H7 (cell line): ENCODE measurements at places on chromosomes 16 and 17. TPM values are rescaled to one million over a fixed set of nuclear protein-coding genes. Genes with fewer than 3 reads are reported as not detected.

Gene PPM1E
- total RNA-seq: 3.5 and 4.6 TPM in 2 replicates

- no peak for DNase-seq
These were observed 44.0 kb downstream of the HNF1B start for GRCh38 chr17:37700881-37701280.

GRCh38 chr16:17371299-17371698 lies 99.5 kb downstream of the XYLT1 start:
- DNase-seq: no peak

GRCh38 chr16:59116744-59117143 lies 382.6 kb upstream of the GOT2 start:
- no peak for DNase-seq

GRCh38 chr16:54286090-54286365 lies 559 bp downstream of the IRX3 start:
- peak; percentile 96 for DNase-seq
